ENCODE measurements at places on chromosomes 16 and 17. TPM values are rescaled to one million over a fixed set of nuclear protein-coding genes. Genes with fewer than 3 reads are reported as not detected.

The TERB1 gene
- total RNA-seq, result 0.10 TPM

The RNPS1 gene
- 203 TPM for total RNA-seq

The CD79B gene
- total RNA-seq, result 3.4 TPM

The TP53TG3 gene
- not detected for total RNA-seq

The SCGB1C2 gene
- total RNA-seq, result not detected

The PRSS53 gene
- 1.8 TPM for total RNA-seq

The TBKBP1 gene
- 31.4 TPM for total RNA-seq

The SCARF1 gene
- 289 TPM for total RNA-seq

The HOXB6 gene
- 1.9 TPM for total RNA-seq

The PSME3 gene
- total RNA-seq, result 128 TPM

DNA sequence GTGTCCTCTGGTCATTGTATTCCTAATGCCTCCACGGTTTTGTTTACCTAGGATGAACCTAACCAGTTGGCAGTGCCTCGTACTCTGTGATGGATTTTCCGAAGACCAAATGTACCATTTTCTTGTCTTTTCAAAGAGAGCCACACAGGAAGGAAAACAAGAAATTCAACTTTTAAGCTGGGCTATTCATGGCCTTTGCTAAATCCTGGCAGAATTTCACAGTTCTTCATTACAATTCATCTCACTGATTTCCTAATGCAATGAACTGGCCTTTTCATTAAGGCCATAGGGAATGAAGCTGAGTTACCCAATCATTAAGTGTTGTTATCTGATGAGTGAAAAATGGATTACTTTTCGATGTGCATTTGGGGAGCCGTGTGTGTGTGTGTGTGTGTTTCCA lies 7.9 kb upstream of the KCNJ16 start:
- DNase-seq, result no peak

DNA sequence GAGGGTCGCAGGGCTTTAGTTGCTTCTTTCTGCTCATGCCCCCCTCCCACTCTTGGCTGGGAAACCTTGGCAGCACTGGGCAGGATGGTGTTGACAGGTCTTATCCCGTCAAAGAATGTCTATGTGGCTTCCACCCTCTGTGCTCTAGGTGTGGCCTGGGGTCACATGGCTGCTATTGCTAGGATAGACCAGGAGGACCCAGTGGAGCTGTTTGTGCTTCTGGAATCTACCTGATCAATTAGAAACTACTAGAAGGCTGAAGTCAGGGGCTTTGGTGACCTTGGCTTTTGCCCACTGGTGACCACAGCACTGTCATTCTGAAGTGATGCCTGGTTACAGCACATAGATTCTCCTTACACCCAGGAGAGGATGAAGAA lies 105.8 kb downstream of the CMIP start:
- DNase-seq, result no peak

- DNase-seq, result no peak
Observed at GRCh38 chr17:21464611-21465021, 88.5 kb downstream of the KCNJ12 start.

GRCh38 chr16:585351-585750 lies 4.5 kb upstream of the RAB40C start:
- DNase-seq, result no peak

DNA sequence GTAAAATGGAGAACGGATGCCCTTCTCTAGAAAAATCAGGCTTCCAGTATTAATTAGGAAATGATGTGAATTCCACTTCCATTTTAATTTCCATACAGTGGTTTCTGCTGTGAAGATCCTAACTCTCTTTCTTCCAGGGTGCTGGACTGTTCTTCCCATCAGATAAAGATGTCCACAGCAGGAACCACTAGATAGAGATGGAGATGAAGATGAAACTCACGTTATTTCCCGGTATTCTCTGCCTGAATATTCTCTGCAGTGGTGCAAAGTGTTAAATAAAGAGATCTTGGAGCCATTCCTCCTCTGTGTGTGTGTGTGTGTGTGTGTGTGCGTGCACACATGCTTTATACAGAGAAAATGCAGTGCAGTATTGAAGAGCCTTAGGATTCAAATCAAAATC lies 727.5 kb downstream of the KCNJ2 start:
- DNase-seq, result no peak

DNA sequence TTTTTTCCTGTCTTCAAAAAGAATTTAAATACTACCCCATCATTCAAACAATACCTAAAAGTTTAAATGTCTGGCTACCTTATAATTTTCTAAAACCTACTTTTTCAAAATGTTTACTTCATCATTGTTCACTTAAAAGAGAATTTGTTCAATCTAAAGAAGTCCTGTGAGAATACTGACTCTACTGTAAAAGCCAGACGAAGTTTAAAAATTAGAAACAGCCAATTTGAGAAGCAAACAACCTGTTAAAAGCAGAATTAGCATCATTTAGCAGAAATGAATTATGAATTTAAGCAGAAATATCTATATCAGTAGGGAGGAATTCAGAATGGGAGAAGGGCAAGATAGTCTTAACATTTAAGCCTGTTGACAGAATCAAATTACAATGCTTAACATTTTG lies 2.1 kb downstream of the SKA2 start:
- DNase-seq, result no peak

DNA sequence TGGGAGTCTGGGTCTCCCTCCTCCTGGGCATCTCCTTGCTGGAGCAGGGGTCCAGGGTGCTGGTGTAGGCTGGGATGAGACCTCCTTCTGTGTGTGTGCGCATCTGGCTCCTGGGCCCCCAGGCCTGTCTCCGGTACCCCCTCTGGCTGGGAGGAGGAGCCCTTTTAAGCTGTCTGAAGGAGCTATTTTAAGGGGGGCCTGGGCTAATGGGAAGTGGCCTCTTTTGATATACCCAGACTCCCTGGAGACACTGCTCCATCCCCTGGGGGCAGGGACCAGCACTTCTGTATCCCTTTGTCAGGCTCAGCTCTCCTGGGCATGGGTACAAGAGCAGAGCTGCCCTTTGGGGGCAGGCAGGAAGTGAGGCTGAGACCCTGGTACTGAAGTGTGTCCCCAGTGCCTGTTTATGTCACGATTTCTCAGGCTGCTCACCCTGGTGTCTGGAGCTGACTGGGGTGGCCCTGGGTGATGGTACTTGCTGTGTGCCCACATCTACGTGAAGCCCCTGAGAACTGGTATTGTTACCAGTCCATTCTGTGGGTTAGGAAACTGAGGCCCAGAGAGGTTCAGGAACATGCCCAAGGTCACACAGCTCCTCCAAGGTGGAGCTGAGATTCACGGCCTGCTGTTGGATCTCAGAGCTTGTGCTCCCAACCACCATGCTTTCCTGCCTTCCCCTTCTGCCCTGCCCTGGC lies 6.5 kb downstream of the ADCY7 start:
- DNase-seq, result no peak

DNA sequence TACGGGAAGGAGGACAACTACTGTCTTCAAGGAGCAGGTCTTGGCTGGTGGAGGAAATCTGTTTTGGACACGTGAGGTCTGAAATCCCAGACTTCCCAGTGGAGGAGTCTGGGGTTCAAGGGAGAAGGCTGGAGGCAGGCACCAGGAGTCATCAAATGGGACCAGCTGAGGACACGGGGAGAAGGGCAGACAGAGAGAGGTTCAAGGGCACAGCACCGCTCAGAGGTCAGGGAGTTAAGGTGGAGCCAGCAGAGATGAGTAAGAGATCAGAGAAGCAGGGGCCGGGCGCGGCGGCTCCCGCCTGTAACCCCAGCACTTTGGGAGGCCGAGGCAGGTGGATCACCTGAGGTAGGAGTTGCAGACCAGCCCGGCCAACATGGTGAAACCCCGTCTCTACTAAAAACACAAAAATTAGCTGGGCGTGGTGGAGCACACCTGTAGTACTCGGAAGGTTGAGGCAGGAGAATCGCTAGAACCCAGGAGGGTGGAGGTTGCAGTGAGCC lies 10.4 kb upstream of the SMIM5 start:
- no peak for DNase-seq

- DNase-seq, result peak; percentile 8
Observed at GRCh38 chr17:67246653-67247415, 1.8 kb upstream of the HELZ start.

GRCh38 chr16:27685807-27686206 lies 135.9 kb downstream of the KATNIP start:
- no peak for DNase-seq

GRCh38 chr16:10386517-10387100 lies 748 bp downstream of the ATF7IP2 start:
- DNase-seq, result no peak

- no peak for DNase-seq
Observed at GRCh38 chr16:48555597-48556242, 54.3 kb downstream of the N4BP1 start.

DNA sequence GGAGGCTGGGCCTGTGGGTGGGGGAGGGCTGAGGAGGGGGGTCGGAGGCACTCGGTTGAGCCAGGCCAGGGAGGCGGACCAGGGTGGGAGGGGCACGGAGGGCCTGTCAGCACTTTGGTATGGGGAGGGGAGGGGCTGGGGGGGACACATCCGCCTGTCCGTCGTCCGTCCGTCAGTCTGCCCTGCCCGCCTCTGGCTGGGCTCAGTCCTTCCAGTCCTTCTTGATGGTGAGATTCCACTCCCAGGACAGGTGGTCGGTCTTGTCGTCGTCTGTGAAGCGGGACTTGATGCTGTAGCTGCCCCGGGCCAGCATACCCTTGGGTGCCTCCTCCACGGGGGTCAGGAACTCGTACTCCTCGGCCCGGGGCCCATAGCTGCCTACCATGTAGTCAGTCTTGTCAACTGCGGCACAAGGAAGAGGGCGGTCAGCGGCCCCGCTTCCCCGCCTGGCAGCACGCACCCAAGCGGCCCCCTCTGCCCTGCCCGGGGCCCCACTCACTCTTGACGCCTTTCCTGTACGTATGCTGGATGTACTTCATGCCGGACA lies 2.4 kb downstream of the ARHGDIA start:
- no peak for DNase-seq

DNA sequence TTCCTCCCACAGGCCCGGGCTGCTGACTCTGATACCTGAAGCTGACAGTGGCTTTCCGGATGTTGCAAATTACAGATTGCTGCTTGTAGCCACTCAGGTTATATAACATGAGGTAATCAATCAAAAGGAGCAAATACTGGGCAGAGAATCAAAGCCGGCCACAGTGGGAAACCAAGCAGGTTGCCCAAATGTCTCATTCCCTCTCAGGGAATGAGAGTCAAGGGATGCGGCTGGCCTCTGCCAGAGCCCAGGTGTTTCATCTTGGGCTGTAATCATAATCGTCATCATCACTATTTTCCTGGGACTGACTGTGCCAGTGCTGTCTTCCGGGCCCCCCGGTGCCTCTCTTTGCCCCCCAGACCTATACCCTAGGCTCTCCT lies 292.4 kb upstream of the FOXF1 start:
- no peak for DNase-seq

GRCh38 chr16:12896562-12896961 lies 4.8 kb upstream of the SHISA9 start:
- peak; percentile 36 for DNase-seq

DNA sequence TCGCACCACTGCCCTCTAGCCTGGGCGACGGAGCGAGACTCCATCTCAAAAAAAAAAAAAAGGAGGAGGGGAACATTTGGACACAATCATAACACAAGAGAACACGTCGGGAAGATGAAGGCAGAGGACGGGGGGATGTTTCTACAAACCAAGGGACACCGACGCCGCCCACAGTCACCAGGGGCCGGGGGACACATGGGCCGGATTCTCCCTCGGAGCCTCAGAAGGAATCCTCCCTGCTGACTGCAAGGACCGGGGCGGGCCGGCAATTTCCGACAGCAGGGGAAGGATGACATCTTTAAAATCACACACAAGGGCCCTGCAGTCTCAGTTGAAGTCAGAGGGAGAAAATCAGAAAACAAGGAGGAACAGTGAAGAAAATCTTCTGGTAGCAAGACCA lies 8.1 kb upstream of the CHMP6 start:
- no peak for DNase-seq

- DNase-seq, result no peak
Observed at GRCh38 chr17:14318109-14318917, 17.4 kb downstream of the HS3ST3B1 start.

DNA sequence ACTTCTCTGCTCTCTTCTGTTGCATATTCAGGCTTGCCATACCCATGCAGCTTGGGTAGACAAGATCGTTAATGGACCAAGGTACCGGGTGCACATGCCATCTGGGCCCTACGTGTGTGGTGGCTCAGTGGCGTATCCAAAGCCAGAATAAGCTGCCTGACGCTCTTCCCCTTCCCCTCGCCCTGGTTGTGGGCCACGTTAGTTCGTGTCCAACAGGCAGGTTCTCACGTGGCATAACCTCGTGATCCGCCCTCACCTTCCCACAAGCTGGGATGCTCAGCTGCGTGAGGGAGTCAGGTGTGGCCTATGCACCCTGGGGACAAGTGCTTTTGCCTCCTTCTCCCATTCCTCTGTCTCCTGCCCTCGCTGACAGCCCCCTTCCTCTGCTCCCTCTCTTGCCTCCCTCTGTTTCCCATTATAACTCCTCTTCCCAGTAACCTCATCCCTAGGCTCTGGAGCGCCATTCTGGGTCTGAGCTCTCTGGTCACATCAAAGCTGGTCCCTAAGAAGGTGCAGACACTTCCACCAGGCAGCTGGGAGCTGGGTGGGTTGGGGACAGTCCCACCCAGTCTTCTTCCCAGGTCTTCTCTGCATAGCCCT lies 77.6 kb downstream of the PLD6 start:
- DNase-seq, result no peak

- DNase-seq, result no peak
Observed at GRCh38 chr16:71594000-71594646, 17.2 kb upstream of the TAT start.

DNA sequence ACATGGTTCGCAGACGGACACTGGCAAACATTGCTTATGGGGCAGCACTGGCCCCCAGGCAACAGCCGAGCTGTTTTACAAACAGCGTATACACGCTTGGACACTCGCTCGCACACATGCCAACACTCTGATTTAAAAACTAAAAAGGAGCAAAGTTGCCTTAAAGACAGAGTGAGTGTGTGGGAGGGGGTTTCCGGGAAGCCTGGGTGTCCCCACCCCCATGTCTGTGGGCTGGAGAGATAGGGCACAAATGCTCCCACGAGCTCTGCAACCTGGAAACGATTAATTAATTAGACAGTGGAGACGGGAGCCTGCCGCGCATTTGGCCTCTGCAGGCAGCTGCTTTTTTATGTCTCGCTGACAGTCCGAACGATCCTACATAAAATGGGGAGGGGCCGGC lies 107.9 kb upstream of the ZNF469 start:
- no peak for DNase-seq

GRCh38 chr16:56480776-56481467 lies 29.6 kb downstream of the OGFOD1 start:
- no peak for DNase-seq

DNA sequence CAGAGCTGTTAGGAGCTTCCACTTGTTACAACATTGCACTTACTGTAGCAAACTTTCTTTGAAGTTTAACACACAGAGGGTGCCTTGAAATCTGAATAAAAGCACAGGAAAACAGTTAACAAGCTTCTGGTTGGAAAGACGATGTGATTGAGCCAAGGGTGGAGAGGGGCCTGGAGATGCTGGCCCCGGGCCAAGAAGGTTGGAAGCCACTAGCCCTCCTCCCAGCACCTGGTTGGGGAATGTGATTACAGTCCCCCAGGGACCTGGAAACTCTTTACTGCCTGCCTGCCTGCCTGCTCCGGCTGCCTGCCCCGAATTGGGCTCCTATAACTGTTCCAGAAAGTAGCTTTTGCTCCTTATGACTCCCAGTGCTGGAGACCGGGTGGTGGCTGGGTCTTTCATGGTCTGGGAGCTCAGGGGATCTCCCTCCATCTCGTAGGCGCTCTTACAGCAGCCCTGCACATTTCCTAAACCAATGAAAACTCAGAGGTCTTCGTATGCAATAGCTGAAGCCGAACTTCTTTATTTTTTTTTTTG lies 48.0 kb upstream of the ZFHX3 start:
- DNase-seq, result no peak

- DNase-seq, result no peak
Observed at GRCh38 chr16:88500255-88500661, 47.2 kb downstream of the ZFPM1 start.
